ENCODE measurements at places on chromosomes 7 and 10.
A peak's percentile ranks its signal among the peaks of the same experiment; 100 is the strongest.

- no peak for DNase-seq
These were observed 134.5 kb downstream of the NRBF2 start for GRCh38 chr10:63267414-63268148.

DNA sequence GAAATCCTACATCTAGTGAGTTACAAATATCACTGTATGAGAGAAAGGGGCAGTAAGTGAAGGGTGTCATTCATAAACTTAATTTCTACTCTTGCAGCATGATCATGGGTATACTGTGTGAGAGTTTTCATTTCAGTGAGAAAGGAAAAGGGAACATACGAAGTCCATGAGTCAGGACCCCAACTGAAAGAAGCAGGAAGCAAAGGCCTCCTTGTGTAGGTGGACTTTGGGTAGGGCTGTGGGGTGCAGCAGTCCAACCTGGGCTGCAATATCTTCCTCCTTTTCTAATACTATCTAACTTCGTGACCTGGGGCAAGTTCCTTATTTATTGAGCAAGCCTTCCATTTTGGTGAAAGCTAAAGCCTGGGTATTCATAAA lies 248.2 kb upstream of the TCF7L2 start:
- DNase-seq: no peak

- DNase-seq: no peak
These were observed 84.3 kb upstream of the RHEB start for GRCh38 chr7:151603951-151604350.

DNA sequence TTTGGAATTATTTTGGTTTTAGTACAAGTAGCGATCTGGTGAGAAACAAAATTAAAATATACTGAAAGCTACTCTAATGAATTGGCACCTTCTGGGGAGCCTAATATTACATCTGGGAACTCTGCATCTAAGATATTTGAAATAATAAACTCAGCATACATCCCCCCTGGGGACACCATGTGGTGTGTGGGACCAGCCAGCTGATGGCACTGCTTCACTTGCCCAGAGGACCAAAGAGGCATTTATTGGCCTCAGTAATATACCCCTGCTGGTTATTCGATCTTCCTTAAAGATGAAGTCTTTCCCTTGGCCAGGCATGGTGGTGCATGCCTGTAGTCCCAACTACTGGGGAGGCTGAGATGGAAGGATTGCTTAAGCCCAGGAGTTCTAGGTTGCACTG lies 195.1 kb upstream of the AUTS2 start:
- no peak for DNase-seq

GRCh38 chr10:99524736-99525380 lies 7.9 kb upstream of the NKX2-3 start:
- no peak for DNase-seq

- peak; percentile 43 for DNase-seq
These were observed 1.4 kb upstream of the TSPAN15 start for GRCh38 chr10:69449841-69450240.

DNA sequence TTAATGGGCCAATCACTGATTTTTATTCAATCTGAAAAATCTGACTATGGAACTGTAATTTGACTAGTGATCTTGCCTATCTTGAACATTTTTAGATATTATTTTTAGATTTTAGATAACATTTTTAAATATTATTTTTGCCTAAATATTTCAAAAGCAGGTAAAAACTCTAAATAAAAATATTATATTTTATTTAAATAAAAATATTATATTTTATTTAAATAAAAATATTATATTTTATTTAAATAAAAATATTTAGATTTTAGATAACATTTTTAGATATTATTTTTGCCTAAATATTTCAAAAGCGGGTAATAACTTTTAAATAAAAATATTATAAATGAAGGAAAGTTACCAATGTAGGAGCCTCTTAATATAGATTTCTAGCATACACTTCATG lies 187.8 kb downstream of the PHF14 start:
- DNase-seq: no peak

DNA sequence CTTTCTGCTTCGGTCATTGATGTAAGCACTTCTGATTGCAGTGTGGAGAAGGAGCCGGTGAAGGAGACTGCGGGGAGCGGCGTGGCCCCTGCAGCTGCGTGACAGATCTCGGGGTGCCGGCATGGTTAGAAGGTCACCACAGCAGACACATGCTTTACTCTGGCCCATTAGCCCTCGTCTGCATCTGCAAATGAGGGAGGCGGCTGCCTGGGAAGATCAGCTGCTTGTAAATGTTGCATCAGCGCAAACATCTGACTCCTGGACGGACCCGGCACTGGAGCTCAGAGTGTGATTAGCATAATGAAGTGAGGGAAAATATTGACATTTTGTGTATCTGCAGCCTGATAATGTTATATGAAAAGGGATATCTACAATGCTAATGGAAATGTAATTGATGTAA lies 30.5 kb upstream of the MNX1 start:
- no peak for DNase-seq

DNA sequence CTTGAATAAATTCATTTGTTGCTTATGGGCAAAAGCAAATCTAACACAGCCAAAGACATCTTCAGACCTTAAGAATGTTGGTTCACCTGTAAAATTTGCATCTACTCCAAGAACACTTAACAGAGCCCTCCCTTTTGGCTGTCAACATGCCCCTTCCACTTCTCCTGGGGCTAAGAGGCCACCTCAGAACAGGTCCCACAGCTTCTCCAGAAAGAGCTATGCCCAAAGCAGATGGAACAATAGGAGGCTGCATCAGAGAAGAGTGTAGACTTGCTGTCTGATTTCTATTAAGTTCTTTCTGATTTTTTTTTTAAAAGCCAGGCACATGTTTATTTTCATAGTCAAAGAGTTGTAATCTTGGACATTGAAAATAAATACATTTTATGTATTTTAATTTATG lies 26.1 kb upstream of the TRIL start:
- DNase-seq: no peak

DNA sequence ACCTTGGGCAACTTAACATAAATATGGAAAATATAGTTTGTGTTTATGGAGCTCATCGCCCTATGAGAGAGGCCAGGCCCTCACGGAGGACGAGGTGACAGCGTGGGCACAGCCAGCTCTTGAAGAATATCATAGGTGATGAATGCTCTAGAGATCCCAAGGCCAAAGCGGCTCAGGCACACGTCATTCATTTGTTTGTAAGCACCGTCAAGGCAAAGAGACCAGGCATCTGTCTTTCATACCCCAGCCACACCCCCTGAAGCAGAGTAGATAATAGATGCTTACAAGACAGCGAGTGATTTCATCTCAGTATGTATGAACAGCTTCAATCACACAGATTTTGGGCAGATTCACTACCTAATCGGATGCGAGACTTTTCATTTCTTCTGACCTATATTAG lies 242.1 kb upstream of the C7orf33 start:
- no peak for DNase-seq
